Right cardiac atrium (tissue), 5 donors: ENCODE measurements at places on chromosomes 2 and 18. TPM values are rescaled to one million over a fixed set of nuclear protein-coding genes. Genes with fewer than 3 reads are reported as not detected.

Gene FAM228A
- 1.6 TPM for total RNA-seq

Gene PRKAG3
- not detected for total RNA-seq

Gene POTEI
- total RNA-seq, result 2.9 TPM

Gene EPB41L3
- total RNA-seq, result 23.7 TPM

Gene C1QL2
- total RNA-seq, result not detected

Gene CDK5R2
- not detected for total RNA-seq

Gene SRBD1
- total RNA-seq, result 13.6 TPM

GRCh38 chr2:229553091-229553490 lies 161.3 kb downstream of the DNER start:
- DNase-seq, result no peak

- DNase-seq, result no peak
Observed at GRCh38 chr18:62381373-62381772, 56.3 kb downstream of the TNFRSF11A start.

DNA sequence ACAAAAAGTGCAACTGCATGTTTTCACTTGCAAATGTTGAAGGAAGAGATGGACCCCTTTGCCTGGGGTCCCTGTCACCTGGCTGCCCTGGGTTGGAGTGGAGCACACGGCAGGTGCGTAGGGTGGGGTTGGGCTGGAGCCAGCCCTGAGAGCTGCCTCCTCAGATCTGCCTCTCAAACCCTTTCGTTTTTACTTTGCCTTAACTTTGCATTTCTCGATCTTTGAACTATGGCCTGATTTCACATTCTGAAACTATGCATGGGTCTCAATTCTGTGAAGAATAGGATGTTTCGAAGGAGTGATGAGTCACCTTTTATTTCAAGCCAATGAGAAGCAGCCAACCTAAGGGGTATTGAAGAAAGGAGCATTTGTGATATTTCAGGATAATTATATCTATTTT lies 132.8 kb downstream of the ACOXL start:
- DNase-seq, result no peak

GRCh38 chr2:11420671-11421070 lies 45.3 kb downstream of the E2F6 start:
- DNase-seq, result no peak

GRCh38 chr18:24170360-24170759 lies 31.5 kb downstream of the CABYR start:
- DNase-seq, result no peak

DNA sequence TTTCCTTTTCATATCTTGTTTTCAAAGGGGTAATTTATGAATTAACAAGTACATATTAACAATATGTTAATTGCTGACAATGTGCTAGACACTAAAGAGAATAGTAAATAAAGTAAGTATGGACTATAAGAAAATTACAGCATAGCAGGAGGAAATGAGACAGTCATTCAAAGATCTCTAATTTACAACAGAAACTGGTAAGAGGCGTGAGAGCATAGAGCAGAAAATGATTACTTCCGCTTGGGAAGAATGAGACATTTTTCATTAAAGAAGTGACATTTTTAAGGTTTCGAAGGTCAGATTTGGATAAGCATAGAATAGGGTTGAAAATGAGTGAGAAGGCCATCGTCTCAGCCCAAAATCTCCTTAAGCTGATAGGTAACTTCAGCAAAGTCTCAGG lies 184.4 kb upstream of the SESTD1 start:
- no peak for DNase-seq

DNA sequence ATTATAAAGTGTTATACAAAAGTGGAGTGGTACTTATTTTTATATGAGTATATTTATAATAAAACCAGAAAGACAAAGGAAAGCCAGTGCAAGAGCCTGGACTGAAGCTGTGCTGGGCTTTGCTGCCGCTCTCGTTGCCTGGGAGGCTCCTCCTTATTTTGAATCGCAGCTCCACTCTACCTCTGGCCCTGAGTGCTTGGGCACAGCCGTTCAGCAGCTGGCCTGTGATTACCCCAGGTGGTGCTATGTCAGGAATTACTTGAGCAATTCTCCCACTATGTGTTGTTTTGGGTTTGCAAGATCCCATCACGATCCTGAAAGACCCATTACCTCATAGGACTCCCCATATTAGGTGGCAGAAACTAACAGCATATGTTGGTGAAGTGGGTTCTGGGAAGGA lies 53.0 kb upstream of the LCLAT1 start:
- DNase-seq, result no peak

GRCh38 chr2:46284796-46285195 lies 12.4 kb upstream of the EPAS1 start:
- no peak for DNase-seq

- DNase-seq, result peak; percentile 93
Observed at GRCh38 chr2:26745609-26746327, 18.3 kb upstream of the SLC35F6 start.

DNA sequence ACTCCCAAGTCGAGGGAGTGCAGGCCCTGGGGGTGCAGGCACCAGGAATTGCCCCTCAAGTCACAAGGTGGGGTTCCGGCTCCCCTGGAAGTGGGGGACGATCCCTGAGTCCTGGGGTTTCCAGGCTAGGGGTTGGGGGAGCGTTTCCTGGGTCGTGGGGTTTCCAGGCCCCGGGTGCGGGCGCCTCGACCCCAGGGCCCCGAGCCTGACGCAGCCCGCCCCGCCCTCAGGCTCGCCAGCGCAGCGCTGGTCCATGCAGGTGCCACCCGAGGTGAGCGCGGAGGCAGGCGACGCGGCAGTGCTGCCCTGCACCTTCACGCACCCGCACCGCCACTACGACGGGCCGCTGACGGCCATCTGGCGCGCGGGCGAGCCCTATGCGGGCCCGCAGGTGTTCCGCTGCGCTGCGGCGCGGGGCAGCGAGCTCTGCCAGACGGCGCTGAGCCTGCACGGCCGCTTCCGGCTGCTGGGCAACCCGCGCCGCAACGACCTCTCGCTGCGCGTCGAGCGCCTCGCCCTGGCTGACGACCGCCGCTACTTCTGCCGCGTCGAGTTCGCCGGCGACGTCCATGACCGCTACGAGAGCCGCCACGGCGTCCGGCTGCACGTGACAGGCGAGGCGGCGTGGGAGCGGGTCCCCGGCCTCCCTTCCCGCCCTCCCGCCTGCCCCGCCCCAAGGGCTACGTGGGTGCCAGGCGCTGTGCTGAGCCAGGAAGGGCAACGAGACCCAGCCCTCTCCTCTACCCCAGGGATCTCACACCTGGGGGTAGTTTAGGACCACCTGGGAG lies 12.0 kb downstream of the SIGLEC15 start:
- DNase-seq, result peak; percentile 62

- no peak for DNase-seq
Observed at GRCh38 chr2:12261986-12262680, 454.6 kb upstream of the TRIB2 start.

GRCh38 chr2:204360218-204361007 lies 184.9 kb upstream of the PARD3B start:
- no peak for DNase-seq

DNA sequence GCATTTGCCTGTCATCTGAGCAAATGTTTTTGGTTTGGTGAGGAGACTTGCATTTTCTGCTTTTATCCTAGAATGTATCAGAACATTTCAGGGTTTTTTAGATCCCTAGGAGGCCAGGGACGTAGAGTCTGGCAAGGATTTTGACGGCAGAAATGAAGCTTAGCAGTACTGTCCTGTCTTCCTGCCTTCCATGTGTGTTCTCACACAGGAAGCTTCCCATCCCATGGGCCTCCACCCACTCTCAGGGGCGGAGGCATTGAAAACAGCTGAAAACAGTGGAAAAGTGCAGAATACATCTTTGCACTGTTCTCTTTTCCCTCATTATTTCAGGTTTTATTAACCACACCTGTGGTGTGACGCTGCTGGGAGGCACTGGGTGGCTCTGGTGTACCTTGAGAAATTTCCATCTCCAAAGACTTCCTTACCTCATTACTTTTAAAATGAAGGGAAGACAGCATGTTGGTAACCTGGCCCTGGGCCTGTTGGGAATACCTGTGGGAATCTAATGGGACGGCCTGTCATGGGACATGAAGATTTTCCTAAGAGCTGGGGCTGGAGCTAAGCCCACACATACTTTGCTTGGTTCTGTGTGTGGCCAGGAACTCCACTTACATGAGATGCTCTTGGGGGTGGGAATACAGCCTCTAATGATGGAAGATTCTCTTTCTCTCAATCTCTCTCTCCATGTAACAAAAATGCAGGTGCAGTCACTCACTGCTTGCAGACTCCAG lies 20.5 kb downstream of the PCARE start:
- no peak for DNase-seq

GRCh38 chr18:924987-925386 lies 20.3 kb downstream of the ADCYAP1 start:
- DNase-seq, result no peak

- DNase-seq, result no peak
Observed at GRCh38 chr2:7745369-7745768, 828.2 kb downstream of the RNF144A start.

GRCh38 chr18:5429681-5430080 lies 114.1 kb downstream of the EPB41L3 start:
- no peak for DNase-seq

DNA sequence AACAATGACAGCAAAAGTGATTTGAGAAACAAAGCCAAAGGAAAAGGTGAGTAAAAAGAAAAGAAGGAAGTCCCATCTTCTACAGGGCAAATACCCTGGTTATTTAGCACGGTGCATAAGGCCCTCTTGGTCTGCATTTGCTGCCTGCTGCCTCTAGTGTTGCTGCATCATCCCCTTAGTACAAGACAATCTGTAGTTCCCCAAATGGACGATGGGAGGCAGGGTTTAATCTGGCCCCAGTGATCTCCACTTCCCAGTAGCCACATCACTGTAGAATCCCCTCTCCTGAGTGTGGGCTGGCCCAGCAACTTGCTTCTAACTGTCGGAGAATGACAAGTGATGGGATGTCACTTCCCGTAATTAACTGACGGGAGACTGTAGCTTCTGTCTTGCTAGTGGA lies 85.1 kb downstream of the CTAGE1 start:
- no peak for DNase-seq

- peak; percentile 91 for DNase-seq
Observed at GRCh38 chr2:46471-47345, at the start of gene FAM110C. TSS of gene FAM110C (minus strand) at chr2:46505. CDS start at chr2:46385, 120 bp downstream.
